Stimulated activated CD4-positive, alpha-beta T cell treated with anti-CD3 and anti-CD28 coated beads, Interleukin-4, amount 100 ng/mL, for 48 hours (primary cell): ENCODE measurements at places on chromosomes 7 and 10.

- no peak for DNase-seq
These were observed 205.1 kb downstream of the MACC1 start for GRCh38 chr7:20012100-20012499.

GRCh38 chr10:93917821-93918220, 24.0 kb downstream of the SLC35G1 start:
- no peak for DNase-seq

GRCh38 chr10:67696029-67696428, at the start of gene CTNNA3:
Gene CTNNA3 (minus strand): TSS chr10:67696195.
- DNase-seq: no peak

DNA sequence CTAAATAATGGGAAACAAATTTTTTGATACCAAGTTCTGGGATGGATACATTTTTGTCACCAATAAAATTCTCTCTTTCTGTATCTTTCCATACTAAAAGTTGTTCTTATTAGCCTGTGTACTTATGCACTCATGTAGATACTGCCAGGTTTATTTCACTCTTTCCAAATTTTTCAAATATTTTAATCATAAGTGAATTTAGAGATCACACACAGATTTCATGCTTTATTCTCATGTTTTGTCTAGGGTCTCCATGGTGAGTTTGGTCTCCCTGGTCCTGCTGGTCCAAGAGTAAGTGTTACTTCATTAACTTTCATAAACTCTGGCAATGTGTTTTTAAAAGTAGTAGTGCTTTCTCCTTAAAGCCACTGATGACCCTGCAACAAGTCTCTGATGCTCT, 20.3 kb downstream of the COL1A2 start:
- DNase-seq: no peak

DNA sequence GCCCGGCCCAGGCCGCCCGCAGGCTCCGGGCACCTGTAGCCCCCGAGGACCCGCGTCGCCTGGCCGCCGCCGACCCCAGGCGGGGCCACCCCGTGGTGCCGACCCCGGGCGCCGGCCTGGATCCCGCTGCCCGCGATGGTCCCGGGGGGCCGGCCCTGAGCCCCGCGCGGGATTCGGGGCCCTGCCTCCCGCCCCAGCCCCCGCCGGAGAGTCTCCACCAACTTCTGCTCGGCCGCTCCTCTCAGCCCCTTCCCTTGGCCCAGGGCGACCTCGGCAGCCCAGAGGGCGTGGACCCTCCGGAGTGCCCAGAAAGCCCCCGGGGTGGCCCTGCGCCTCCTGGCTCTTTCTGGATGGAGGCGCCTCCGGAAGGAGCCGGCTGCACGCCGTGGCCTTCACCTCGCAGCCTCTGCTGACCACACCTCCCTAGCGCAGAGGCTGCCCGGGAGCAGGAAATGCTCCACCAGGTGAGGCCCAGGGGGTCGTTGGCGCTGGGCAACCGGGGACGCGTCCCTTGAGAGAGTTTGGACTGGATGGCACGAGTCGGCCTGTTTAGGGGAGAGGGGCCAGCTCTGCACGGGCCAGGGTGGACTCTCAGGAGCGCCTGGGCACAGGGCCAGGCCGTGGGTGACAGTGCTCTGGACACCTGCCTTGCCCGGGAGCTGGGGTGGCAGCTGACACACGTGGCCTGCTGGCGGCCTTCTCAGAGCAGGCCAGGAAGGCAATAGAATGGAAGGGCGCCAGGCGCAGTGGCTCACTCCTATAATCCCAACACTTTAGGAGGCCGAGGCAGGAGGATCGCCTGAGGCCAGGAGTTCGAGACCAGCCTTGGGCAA, 529 bp downstream of the ZNF853 start:
- DNase-seq: no peak
